ENCODE measurements at places on chromosomes 4 and X.

DNA sequence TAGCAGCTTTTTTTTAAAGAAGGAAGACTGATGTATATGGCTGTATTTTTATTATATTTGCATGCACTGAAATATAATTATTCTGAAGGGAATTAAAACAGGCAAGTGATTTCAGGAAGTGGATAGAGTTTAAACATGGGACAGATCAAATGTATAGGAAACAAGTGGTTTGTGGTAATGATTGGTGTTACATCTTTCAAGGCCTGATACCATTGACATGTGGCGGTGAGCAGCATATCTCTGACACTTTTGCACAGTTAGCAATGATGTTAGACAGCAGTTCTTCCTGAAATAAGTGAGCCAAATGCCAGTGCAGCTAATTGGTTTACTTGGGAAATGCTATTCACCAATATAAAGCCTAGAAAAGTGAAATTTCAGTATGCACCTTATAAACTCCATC is 272.1 kb downstream of the RPA4 start:
- DNase-seq: peak; percentile 54

DNA sequence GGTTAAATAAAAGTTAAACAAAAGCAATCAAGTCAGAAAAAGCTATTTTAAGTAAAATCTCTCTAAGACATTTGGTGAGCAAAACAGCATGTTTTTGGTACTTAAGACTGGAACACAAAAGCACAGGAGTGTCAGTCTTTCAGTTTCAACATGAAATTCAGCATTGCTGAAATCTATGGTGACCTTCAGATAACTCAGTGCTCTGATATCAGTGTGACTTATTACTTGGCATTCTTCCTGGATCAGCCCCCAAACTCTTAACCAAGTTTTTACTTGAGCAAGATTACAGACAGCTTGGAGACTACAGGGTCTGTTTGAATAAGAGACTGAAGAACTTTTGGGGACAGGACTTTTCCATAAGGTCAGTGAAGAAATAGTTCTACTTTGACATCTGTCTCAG is 437.2 kb downstream of the RAPGEF2 start:
- no peak for DNase-seq

DNA sequence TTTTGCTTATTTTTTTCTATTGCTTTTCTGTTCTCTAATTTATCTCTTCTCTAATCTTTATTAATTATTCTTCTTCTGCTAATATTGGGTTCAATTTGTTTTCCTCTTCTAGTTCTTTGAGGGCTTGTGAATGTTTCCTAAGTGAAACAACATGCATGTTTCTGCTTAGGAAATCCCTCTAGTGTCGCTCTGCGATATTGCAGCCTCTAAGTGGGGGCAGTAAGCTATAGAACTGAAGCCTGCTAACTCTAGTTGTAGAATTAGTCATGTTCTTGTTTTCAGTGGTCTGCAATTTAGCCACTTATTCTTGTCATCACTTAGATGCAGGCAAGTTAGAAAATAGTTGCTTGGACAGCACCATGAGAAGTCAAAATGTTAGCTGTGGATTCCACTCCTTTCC is 222.6 kb downstream of the SPIN4 start:
- DNase-seq: peak; percentile 32

- DNase-seq: no peak
Observed at GRCh38 chr4:82981138-82981537, 29.5 kb downstream of the LIN54 start.

GRCh38 chr4:108030332-108030731 is 40.6 kb downstream of the HADH start:
- DNase-seq: peak; percentile 78

- no peak for DNase-seq
Observed at GRCh38 chr4:145047151-145047550, 50.8 kb downstream of the ANAPC10 start.

GRCh38 chr4:182916483-182917181 is 554 bp downstream of the DCTD start:
- DNase-seq: peak; percentile 65

DNA sequence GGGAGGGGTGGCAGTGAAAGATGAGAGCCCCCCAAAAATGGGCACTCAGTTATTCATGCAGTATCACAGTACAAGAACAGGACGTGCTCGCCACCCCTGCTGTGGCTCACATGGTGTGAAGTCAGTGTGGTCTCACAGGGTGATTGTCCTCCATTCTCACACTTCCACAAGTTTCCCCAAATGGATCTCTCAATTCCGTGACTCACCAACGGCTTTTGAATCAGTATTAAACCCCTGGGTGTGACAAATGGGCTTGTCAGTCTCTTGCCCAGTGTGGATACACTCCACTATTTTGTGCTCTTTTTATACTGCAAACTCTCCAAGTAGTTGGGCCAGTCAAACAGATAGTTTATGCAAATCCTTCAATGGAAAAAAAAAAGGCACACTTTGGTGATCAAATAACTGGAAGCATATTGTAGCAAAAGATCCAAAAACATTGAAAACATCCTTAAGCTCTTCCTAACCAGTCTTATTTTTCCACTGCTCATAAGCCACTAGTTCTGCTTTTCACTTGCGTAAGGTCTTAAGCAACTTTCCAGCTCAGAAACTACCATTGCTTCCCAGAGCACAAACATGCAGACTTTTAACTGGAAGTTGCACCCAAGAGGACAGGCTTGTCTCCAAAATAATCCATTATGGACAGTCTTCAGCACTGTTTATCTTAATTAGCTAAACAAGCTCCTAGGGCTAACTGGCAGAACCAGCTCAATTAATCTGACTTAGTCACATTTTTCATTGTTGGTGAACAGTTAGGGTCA is 365.7 kb downstream of the PPP3CA start:
- peak; percentile 66 for DNase-seq

- no peak for DNase-seq
Observed at GRCh38 chr4:24655971-24656370, 71.6 kb upstream of the DHX15 start.

DNA sequence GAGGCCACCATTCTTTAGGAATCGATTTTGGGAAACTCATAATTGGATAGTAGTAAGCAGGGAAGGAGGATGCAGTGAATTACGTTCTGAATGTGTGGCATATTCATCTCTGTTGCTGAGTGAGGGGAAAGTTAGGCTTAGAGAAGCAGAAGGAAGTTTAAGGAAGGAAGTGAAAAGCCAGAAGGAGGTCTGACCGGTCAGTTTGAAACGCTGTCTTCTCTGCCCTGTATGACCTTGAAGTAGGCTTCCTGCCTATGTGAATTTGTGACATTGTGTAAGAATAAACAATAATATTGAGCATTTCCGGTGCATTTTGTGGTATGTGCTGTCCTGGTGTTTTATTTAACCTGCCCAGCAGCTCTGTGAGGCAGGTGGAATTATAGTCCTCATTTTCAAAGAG is 67.3 kb downstream of the PDLIM5 start:
- peak; percentile 34 for DNase-seq

DNA sequence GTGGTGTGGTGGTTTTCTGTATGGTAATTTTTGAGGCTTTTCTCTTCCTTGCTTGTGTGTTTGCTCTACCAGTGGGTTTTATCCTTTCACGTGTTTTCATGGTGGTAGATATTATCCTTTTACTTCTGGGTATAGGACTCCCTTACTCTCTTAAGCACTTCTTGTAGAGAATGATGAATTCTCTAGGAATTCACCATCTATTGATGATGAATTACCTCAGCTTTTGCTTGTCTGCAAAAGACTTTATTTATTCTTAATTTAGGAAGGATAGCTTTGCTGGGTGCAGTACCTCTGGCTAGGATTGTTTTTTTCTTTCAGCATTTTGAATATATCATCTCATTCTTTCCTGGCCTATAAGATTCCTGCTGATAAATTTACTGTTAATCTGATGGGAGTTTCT is 415.3 kb downstream of the PDGFC start:
- DNase-seq: no peak

- peak; percentile 42 for DNase-seq
Observed at GRCh38 chrX:68808686-68809357, 20.0 kb upstream of the EFNB1 start.

DNA sequence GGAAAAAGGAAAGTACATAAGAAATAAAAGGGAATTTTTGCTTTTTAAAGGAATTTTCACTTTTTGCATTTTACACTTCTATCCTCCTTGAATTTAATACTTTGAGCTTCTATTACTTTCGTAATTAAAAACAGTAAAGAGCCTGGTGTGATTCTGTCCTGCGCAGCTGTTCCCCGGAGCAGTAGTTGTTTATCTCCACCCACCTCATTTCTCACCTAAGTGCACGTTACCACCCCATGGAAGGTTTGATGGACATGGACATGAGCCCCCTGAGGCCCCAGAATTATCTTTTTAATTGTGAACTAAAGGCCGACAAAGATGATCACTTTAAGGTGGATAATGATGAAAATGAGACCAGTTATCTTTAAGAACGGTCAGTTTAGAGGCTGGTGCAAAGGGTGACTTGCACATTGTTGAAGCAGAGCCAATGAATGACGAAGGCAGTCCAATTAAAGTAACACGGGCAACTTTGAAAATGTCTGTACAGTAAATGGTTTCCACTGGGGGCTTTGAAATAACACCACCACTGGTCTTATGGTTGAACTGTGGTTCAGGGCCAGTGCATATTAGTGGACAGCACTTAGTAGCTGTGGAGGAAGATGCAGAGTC is 52.1 kb upstream of the TEX13D start:
- no peak for DNase-seq

DNA sequence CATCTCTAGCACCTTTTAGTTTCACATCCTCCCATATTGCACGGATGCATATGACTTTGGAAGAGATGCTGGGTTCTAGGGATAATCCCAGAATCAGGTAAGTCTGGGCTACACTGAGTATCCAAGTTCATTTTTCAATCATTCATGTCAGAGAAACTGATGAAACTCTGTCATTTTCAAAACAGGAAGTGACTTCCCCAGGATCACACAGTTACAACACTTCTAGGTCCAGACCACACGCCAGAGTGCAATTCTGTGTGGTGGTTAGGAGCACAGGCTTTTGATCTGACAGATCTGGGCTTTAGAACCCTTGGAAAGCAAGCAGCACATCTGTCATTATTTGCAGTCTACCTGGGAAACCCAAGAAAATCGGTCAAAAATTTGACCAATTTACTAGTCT is 52.1 kb upstream of the CDKN2AIP start:
- DNase-seq: peak; percentile 82

- DNase-seq: no peak
Observed at GRCh38 chr4:88964450-88964849, 92.5 kb downstream of the FAM13A start.

- DNase-seq: no peak
Observed at GRCh38 chr4:168522356-168522755, 25.5 kb downstream of the PALLD start.

DNA sequence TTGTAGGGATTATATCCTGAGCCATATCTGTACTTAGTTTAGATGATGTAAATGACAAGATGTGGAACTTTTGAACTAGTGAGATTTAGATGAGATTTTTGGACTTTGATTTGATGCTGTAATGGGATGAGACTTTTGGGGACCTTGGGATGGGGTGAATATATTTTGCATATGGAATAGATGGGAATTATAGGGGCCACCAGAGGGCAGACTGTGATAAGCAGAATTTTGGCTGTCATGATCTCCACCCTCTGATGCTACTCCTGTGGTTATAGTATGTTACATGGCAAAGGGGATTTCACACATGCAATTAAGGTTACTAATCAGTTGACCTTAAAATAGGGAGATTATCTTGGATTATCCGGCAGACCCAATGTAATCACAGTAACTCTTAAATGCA is 214.0 kb upstream of the NHS start:
- peak; percentile 1 for DNase-seq

- no peak for DNase-seq
Observed at GRCh38 chr4:8247047-8247930, 22.3 kb upstream of the HTRA3 start.

DNA sequence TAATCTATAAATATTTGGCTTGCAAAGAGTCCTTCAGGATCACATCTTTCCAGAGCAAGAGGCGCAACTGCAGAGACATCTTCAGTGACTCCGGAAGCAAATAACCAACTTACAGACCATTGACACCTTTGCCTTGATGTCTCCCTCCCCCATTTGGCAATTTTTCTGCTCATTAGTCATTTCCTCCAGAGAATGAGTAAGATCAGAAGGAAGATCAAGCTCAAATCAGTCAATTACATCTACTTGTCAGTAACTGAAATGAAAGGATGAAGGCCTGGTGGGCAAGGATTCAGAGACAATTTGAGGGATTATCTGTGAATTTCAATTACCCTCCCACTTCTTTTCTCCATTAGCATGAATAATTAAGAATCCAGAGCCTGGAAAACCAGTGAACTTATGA is 665.6 kb upstream of the CPEB2 start:
- no peak for DNase-seq

GRCh38 chrX:74049126-74049525 is 254.9 kb upstream of the ZCCHC13 start:
- DNase-seq: no peak

GRCh38 chrX:107712231-107713202 is 63.1 kb downstream of the TSC22D3 start:
- DNase-seq: no peak

DNA sequence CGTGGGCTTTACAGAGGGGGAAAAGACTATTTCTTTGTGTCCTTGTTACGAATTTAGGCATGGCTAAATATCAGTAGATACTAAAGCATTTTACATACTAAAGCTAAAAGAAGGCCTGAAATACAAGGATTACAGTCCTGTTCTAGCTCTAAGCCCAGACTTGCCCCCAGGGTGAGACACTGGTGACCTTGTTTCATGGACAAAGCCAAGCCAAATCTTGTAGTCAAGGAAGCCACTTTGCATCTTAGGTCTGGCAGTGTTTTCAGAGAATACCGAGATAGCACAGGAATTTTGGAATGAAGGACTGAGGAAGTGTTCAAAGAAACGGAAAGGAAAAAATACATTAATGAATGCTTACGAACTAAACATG is 733 bp upstream of the G3BP2 start:
- DNase-seq: no peak

- DNase-seq: no peak
Observed at GRCh38 chr4:182805321-182805720, 111.9 kb downstream of the DCTD start.

- no peak for DNase-seq
Observed at GRCh38 chr4:186368281-186368680, 102.3 kb downstream of the F11 start.

GRCh38 chr4:37793562-37793961 is 32.9 kb upstream of the PGM2 start:
- DNase-seq: peak; percentile 73

- DNase-seq: peak; percentile 58
Observed at GRCh38 chrX:120560405-120560841, 339 bp downstream of the CUL4B start.

DNA sequence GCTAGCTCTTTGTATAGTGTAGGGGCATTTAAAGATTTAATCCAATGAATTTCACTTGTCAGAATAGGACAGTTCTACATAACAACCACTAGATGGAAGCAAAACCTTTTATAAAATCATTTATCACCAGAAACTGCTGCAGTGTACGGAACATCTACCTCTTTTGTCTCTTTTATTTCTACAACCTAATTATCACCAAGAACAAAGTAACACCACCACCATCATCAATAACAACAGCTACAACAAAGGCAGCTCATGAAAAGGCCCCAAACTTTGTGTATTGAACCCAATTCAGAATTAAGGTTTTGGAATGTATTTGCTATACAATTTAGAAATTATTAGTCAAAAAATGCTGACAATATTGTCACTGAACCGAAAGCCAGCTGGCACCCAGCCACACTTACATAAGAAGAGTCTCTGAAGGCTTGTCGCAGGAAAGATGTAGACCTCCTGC is 260.9 kb upstream of the RPS6KA3 start:
- peak; percentile 62 for DNase-seq

All from hematopoietic multipotent progenitor cell treated with erythropoietin and hydrocortisone succinate and interleukin-3 and kit ligand, for 4 days (in vitro differentiated cells).